ENCODE measurements at places on chromosomes 11 and 22. TPM values are rescaled to one million over a fixed set of nuclear protein-coding genes. Genes with fewer than 3 reads are reported as not detected.

The YAP1 gene
- polyA plus RNA-seq = 15.7 TPM

The PLAAT4 gene
- 11.7 TPM for polyA plus RNA-seq

The PDGFD gene
- polyA plus RNA-seq = 6.0 TPM

The DENND5A gene
- polyA plus RNA-seq = 48.9 TPM

The OR2AG1 gene
- not detected for polyA plus RNA-seq

The PANX3 gene
- not detected for polyA plus RNA-seq

The CYB5R2 gene
- 1.7 TPM for polyA plus RNA-seq

The OR5B21 gene
- polyA plus RNA-seq = not detected

The HTR3A gene
- polyA plus RNA-seq = not detected

The SLC6A5 gene
- polyA plus RNA-seq = not detected

The FJX1 gene
- polyA plus RNA-seq = 3.4 TPM

The CCDC90B gene
- polyA plus RNA-seq = 23.9 TPM

The PRSS23 gene
- 3.3 TPM for polyA plus RNA-seq

The VPREB3 gene
- polyA plus RNA-seq = 0.83 TPM

The POU2AF3 gene
- 2.0 TPM for polyA plus RNA-seq

The LAYN gene
- 1.6 TPM for polyA plus RNA-seq
